Ascending aorta (tissue), 2 donors: ENCODE measurements at places on chromosomes 6 and 20. TPM values are rescaled to one million over a fixed set of nuclear protein-coding genes. Genes with fewer than 3 reads are reported as not detected.

DNA sequence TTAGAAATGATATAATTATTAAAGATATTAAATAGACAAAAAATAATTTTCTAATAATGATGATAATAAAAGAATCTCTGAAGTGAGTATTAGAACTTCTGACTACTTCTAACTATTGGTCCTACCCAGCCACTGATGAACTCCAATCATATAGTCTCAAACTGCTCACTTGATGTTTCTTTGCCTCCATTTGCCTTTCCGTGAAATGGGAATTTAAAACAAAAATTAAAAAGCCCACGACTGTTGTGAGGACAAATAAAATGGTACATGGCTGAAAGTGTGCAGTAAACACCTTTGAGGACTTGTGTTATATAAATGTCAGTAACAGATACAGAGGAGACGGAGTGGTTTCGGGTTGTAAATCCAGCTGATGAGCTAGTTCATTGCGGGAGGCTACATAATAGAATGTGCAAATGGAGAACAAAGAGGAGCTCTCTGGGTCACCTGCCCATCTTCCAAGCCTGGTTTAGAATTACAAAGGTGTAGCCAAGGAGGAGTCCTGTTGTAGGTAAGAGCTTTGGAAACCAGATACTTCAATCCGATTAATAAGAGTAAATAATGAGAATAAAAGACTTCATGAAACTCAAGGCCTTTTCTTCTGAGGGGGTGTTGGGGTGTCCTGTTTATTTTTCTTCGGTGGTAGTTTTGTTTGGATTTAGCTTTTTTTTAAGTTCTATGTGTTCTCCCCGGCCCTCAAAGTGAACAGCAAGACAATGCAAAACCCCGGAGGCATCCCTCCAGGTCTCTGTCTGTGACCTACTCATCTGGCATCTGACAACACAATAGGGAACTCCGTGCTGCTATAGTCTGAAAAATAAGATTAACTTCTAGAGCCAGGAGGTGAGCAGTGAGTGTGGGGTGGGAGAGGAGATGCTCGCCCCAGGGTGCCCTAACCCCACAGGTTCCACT lies 4.4 kb upstream of the PXDC1 start:
- H3K4me3 ChIP-seq = no peak overlapping the region
- H3K27ac ChIP-seq = peak overlapping the region; percentile 87
- no peaks in the 10 kb centered on the region for H3K27me3 ChIP-seq
- H3K4me1 ChIP-seq = no peaks in the 10 kb centered on the region
- no peaks in the 10 kb centered on the region for H3K36me3 ChIP-seq
- DNase-seq = peak; percentile 7

- no peak overlapping the region for H3K27ac ChIP-seq
- peaks cover 7% of the 10 kb centered on the region for H3K36me3 ChIP-seq
- H3K27me3 ChIP-seq = no peaks in the 10 kb centered on the region
- H3K4me1 ChIP-seq = no peaks in the 10 kb centered on the region
- no peak for DNase-seq
Observed at GRCh38 chr6:130895516-130895915, 68.3 kb downstream of the SMLR1 start.

DNA sequence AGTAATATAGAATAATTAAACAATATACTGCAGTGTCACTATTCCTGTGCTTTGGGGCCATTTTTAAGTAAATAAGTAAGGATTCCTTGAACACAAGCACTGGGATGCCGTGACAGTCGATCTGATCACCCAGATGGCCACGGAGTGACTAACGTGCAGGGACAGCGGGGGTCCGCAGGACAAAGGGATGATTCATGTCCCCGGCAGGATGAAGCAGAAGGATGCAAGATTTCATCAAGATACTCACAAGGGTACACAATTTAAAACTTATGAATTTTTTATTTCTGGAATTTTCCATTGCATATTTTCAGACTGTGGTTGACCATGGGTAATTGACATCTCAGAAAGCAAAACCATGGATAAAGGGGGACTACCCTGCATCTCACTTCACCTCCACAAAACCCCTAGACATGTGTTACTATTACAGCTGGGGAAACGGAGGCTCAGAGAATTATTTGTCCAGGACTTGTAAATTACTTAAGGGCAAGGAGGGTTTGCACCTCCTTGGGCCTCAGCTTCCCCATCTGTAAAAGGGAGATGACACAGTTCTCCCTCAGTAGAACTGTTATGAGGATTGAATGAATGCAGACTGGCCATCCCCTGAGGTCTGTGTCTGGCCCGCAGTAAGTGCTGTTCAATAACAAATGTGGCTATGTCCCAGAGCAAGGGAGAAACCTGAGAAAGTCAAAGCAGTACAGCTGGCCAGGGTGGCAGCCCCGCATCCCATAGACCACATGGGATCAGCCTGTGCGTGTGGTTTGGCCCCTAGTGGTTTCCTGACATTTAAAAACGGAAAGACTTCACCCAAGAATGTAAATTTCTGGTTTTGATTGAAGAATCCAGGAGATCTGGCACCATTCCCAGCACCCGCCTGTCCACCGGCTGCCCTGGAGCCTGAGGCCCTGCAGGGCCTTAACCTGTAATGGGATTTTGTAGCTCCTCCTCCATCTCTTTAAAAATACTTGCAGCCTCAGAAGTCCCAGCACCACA lies 235.5 kb downstream of the BMP7 start:
- H3K27me3 ChIP-seq = no peaks in the 10 kb centered on the region
- no peak overlapping the region for H3K27ac ChIP-seq
- DNase-seq = no peak
- H3K4me3 ChIP-seq = no peak overlapping the region
- no peaks in the 10 kb centered on the region for H3K4me1 ChIP-seq
- H3K36me3 ChIP-seq = no peaks in the 10 kb centered on the region

DNA sequence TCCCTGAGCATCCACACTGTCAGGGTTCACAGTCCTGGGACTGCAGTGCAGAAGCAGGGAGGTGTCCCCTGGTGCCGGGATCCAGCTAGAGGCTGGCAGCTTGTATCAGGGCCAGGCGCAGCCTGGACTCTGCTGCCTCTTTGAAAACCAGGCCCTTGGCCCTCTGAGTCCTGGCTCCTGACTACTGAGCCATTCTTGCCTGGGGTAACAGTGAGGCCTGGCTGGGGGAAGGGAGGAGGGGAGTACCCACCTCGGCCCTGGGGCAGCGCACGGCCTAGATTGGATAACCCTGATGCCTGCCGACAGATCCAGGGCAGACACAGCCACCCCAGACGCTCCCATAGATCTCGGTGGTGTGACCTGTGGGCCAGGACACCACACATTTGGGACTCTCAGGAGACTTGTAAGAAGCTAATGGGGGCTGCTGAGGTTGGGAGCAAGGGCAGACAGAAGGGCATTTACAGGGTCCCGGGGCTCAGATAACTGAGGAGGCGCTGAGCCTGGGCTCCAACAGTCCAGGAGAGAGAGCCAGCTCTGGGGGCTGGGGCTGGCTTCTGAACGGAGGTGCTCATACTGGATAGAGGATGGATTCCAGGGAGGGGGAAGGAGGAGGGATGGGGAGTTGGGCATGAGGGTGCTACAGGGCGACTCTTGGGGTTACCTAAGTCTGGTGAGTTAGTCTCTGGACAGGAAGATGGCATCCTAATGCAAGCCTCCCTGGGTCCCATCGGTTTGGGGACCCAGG lies 30.5 kb downstream of the SPDEF start:
- no peaks in the 10 kb centered on the region for H3K27me3 ChIP-seq
- no peaks in the 10 kb centered on the region for H3K36me3 ChIP-seq
- H3K4me3 ChIP-seq = no peak overlapping the region

DNA sequence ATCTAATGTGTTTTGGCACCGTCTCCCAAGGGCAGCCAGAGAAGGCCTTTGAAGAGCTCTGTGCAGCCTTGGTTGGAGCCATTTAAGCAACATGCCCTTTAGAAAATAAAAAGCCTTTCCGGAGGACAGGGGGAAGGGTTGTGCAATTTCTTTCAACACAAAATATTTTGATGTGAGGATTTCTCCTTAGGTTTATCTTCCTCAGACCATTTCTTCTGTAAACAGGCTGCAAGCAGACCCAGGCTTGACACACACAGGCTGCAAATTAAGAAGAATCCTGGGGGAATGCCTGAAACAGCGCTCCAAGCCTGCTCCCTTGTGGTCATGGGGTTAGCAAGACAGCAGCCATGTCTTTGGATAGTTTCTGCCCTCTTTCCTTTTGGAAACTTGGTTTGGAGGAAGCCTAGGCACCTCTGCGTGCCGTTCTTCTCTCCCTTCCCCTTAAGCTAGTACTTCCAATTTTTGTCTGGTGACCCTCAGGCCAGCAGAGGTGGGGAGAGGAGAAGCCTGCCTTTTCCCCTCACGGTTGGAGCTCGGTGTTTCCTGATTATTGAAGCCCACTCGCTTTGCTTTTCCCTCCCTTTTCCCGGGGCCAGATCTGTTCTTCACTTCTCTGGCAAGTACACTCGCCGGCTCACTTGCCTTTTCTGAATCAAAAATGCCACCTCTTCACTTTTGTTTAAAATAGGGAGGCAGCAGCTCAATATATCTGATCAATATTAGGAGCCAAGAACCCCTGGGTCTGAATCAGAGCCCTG lies 39.6 kb upstream of the NOX3 start:
- no peaks in the 10 kb centered on the region for H3K36me3 ChIP-seq
- H3K4me3 ChIP-seq = no peak overlapping the region
- no peaks in the 10 kb centered on the region for H3K27me3 ChIP-seq
- H3K27ac ChIP-seq = peak overlapping the region; percentile 88
- peaks cover 7% of the 10 kb centered on the region for H3K4me1 ChIP-seq

DNA sequence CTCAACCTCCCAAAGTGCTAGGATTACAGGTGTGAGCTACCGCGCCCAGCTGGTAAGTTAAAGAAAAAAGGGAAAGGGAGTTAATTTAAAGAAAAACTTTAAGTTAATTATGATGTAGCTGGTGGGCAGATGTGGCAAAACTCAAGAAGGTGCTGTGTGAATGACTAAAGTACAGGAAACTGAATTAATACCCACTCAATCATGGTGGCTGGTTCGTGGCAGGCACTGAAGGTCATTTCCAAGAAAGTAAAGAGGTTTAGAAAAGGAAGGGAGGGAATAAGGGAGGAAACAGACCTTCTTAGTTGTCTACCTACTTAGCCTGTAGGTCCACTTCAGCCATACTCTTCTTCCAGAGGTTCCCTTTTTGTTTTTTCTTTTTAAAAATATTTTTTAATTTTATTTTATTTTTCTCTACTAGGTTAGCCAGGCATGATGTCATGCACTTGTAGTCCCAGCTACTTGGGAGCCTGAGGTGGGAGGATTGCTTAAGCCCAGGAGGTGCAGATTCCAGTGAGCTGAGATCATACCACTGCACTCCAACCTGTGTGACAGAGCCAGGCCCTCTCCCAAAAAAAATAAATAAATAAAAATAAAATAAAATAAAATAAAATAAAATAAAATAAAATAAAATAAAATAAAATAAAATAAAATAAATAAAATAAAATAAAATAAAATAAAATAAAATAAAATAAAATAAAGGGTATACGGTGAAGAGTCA lies 11.9 kb upstream of the TGM3 start:
- no peak overlapping the region for H3K4me3 ChIP-seq
- no peaks in the 10 kb centered on the region for H3K36me3 ChIP-seq
- H3K27me3 ChIP-seq = no peaks in the 10 kb centered on the region

DNA sequence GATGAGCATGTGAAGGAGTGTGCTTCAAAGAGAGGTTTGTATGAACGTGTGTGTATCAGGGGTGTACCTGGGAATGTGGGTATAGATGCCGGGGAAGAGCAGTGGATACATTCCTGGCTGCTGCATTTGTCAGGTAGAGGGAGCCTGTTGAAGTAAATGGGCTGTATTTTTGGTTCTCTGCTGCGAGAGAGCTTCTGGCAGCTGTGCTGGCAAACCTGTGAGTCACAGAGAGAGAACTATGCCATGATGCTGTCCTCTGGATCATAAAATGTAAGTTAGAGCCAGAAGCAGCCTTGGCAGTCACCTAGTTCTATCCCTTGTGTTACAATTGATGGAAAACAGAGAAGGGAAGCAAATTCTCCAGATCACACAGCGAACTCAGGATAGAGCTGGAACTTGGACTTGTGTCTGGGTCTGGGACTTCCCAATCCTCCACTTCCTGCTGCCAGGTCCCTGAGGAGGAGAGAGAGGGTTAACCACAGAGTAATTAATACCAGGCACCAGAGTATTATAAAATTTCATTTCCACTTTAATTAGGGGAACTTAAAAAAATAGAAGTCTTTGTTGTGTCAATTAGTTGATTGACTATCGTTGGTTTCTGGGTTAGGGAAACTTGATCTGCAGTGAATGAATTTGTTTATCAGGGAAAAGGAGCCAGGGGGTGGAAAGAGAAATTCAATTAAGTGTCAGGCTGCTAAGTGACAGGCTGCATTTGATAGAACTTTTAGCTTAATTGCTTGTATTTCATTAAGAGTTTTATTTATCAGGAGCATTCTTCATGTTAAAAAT lies 41.1 kb upstream of the GTSF1L start:
- peaks cover 5% of the 10 kb centered on the region for H3K4me1 ChIP-seq
- H3K27ac ChIP-seq = no peak overlapping the region
- no peaks in the 10 kb centered on the region for H3K36me3 ChIP-seq
- no peaks in the 10 kb centered on the region for H3K27me3 ChIP-seq
- DNase-seq = no peak
- no peak overlapping the region for H3K4me3 ChIP-seq

GRCh38 chr6:45786355-45786781 lies 229.3 kb downstream of the CLIC5 start:
- no peak overlapping the region for H3K4me3 ChIP-seq
- no peaks in the 10 kb centered on the region for H3K27me3 ChIP-seq
- DNase-seq = no peak
- H3K4me1 ChIP-seq = no peaks in the 10 kb centered on the region
- no peaks in the 10 kb centered on the region for H3K36me3 ChIP-seq

The PTK6 gene
- not detected for total RNA-seq

GRCh38 chr6:105320271-105320670 lies 82.6 kb downstream of the PREP start:
- DNase-seq = no peak
- no peak overlapping the region for H3K27ac ChIP-seq
- H3K4me1 ChIP-seq = no peaks in the 10 kb centered on the region
- no peaks in the 10 kb centered on the region for H3K27me3 ChIP-seq
- H3K4me3 ChIP-seq = no peak overlapping the region
- H3K36me3 ChIP-seq = peaks cover 15% of the 10 kb centered on the region

GRCh38 chr20:64142590-64142989 lies 21.7 kb upstream of the MYT1 start:
- H3K36me3 ChIP-seq = no peaks in the 10 kb centered on the region
- DNase-seq = no peak

GRCh38 chr6:34157236-34157830 lies 11.4 kb upstream of the GRM4 start:
- H3K4me1 ChIP-seq = peaks cover 2% of the 10 kb centered on the region
- no peak for DNase-seq
- H3K27ac ChIP-seq = no peak overlapping the region

The VWA7 gene
- total RNA-seq = not detected

- DNase-seq = no peak
- no peaks in the 10 kb centered on the region for H3K36me3 ChIP-seq
- H3K27ac ChIP-seq = no peak overlapping the region
- H3K27me3 ChIP-seq = no peaks in the 10 kb centered on the region
Observed at GRCh38 chr20:62792182-62792939, 3.9 kb upstream of the MRGBP start.

The PRND gene
- total RNA-seq = not detected

DNA sequence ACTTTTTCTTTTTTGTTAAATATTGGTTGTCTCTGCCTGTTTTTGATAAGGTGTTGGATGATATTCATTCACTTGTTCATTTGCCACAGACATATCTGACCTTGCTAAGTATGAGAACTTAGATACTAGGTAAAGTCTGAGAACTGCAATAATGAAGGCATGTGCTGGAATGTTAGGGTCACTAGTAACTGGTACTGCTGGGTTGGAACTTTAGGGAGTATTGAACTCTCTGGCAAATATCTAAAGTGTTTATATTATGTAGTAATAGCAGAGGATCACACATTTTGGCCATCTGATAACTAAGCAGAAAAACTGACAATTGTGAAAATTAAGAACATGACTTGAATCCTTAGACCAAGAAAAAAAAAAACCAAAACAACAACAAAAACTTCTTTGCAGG lies 162.7 kb downstream of the MEI4 start:
- no peak overlapping the region for H3K4me3 ChIP-seq
- no peaks in the 10 kb centered on the region for H3K27me3 ChIP-seq
- no peak overlapping the region for H3K27ac ChIP-seq
- no peak for DNase-seq
- H3K4me1 ChIP-seq = no peaks in the 10 kb centered on the region
